RCC 7860 (cell line): ENCODE measurements at places on chromosomes 3 and 15.

- no peak for DNase-seq
These were observed 43.2 kb downstream of the CRTC3 start for GRCh38 chr15:90572893-90573292.

- DNase-seq: no peak
These were observed 70.7 kb downstream of the CYP19A1 start for GRCh38 chr15:51267703-51268083.

GRCh38 chr3:16372362-16373292, 107.6 kb downstream of the OXNAD1 start:
- DNase-seq: no peak

GRCh38 chr3:71395470-71395869, 188.1 kb downstream of the FOXP1 start:
- DNase-seq: no peak

GRCh38 chr3:187906920-187907319, 161.7 kb upstream of the BCL6 start:
- no peak for DNase-seq

GRCh38 chr3:105944276-105944675, 75.5 kb upstream of the CBLB start:
- DNase-seq: peak; percentile 35

DNA sequence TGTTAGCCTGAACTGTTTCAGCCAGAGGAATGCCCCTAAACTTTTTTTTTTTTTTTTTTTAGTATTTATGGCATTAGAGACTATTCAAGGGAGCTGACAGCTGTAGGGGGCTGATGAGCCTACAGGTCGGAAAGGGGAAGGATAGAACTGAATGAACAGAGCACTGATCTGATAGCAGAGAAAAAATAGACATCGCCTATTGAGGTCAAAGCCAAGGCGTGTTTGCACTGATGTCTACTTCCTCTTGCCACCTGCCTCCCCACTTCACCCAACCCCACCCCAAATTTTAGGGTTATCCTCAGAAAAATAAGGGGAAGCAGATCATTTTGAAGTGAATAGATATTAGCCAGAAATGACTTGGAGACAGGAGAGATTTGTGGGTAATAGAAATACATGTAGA, 3.0 kb upstream of the ZMAT3 start:
- DNase-seq: no peak

DNA sequence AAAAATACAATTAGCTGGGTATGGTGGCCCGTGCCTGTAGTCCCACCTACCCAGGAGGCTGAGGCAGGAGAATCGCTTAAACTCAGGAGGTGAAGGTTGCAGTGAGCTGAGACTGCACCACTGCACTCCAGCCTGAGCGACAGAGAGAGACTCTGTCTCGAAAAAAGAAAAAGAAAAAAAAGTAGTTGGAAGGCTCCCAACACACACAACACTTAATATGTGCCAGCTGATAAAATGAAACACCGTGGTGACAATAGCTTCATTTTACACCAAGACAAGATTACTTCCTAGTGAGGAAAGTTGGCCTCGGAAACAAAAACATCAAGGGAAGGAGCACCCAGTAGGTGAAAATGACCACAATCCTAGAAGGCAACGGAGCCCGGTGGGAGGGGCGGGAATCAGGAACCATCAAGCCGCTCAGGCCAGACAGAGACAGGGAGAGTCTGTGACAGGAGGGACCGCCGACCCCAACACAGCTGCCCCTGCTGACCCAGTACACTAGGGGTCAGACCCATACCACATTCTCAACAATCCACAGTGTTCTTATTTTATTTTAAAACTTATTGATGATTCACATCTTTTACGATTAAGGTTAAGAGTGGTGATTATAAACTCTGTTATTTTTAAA, 54.5 kb upstream of the OCA2 start:
- no peak for DNase-seq

DNA sequence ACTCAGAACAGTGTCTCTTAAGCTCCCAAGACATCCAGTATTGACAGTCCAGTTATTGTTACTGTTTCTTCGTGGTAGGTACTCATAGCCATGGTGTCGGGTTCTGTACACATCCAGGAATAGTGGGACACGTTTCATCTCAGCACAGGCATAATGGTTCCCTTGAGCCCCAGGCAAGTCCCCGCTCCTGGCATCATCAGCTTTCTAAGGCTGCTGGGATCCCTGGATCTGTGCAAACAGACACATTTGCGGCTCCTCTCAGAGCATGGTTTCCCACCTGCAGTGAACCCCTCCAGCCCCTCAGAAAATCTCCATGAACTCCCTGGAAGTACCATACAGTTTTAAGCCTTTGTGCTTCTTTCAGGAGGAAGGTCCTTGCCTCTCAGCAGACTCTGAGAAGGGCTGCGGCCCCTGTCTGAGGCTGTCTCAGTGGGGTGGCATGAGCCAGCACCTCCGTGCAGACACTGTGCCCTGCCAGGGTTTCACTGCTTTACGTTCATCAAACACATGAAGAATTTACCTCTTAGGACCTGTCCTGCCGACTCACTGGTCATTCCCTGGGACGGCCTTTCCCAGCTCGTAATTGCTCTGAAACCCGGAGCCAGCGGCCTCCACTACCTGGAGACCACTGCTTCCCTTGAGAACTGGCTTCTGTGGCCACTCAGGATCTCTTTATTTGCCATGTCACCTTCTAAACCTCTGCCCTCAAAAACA, 124.9 kb downstream of the LRRK1 start:
- no peak for DNase-seq
